Liver (tissue), 10 donors: ENCODE measurements at places on chromosomes 4 and X.

GRCh38 chrX:68844581-68844980, 15.8 kb downstream of the EFNB1 start:
- no peak overlapping the region for H3K4me3 ChIP-seq
- H3K36me3 ChIP-seq: no peaks in the 10 kb centered on the region
- no peak overlapping the region for H3K27ac ChIP-seq
- H3K4me1 ChIP-seq: peaks cover 16% of the 10 kb centered on the region

DNA sequence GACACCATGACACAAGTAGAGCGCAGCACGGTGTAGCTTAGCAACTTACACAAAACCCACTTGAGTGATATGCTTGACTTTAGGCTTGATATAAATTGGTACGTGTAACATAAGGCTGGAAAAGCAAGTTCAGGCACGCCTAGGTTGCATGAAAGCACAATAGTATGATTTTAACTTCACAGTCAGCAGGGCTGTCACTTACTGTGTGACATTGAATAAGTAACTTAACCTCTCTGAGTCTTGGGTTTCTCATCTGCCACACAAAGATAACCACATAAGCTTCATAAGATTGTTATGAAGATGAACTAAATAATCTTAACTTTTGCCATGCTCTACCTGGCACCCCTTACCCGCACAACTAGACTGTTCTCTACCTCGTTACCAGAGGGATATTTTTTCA, 9.5 kb downstream of the SRD5A3 start:
- H3K27me3 ChIP-seq: no peaks in the 10 kb centered on the region
- H3K36me3 ChIP-seq: no peaks in the 10 kb centered on the region
- H3K4me3 ChIP-seq: no peak overlapping the region
- no peak overlapping the region for H3K27ac ChIP-seq

DNA sequence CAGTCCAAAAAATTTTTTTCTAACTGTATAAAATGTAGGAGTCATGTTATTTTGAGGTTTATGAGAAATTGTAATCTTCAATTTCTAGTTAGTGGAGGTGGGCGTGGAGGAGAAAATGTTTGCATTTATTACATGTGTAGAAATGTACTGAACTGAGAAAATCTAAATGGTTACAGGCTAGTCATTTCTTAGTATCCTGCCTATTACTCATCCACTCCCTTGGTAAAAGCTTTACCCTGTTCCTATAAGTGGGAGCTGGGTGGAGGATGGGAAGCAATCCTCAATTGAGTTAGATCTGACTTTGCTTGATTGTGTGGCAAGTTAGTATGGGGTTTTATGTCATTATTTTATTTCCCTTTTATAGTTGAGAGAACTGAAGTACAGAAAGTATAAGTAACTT, 73.8 kb downstream of the POLA1 start:
- H3K27me3 ChIP-seq: no peaks in the 10 kb centered on the region
- no peaks in the 10 kb centered on the region for H3K4me1 ChIP-seq
- no peak overlapping the region for H3K4me3 ChIP-seq
- H3K36me3 ChIP-seq: no peaks in the 10 kb centered on the region
- no peak overlapping the region for H3K27ac ChIP-seq

GRCh38 chrX:8235026-8235425, 64.0 kb upstream of the VCX2 start:
- H3K27ac ChIP-seq: no peak overlapping the region
- no peak for DNase-seq

GRCh38 chr4:56772134-56772533, 49.4 kb downstream of the SPINK2 start:
- no peak overlapping the region for H3K27ac ChIP-seq
- H3K36me3 ChIP-seq: no peaks in the 10 kb centered on the region
- H3K27me3 ChIP-seq: no peaks in the 10 kb centered on the region
- H3K4me3 ChIP-seq: no peak overlapping the region

GRCh38 chr4:7756561-7757355, 182.9 kb downstream of the AFAP1 start:
- no peak overlapping the region for H3K27ac ChIP-seq
- H3K4me3 ChIP-seq: no peak overlapping the region
- H3K36me3 ChIP-seq: no peaks in the 10 kb centered on the region
- H3K27me3 ChIP-seq: no peaks in the 10 kb centered on the region
- H3K4me1 ChIP-seq: no peaks in the 10 kb centered on the region

- H3K4me1 ChIP-seq: peaks cover 4% of the 10 kb centered on the region
- no peak for DNase-seq
- no peaks in the 10 kb centered on the region for H3K27me3 ChIP-seq
- H3K36me3 ChIP-seq: no peaks in the 10 kb centered on the region
- no peak overlapping the region for H3K4me3 ChIP-seq
- H3K27ac ChIP-seq: no peak overlapping the region
Observed at GRCh38 chr4:70651864-70652506, 14.3 kb downstream of the JCHAIN start.

- H3K27me3 ChIP-seq: no peaks in the 10 kb centered on the region
- DNase-seq: no peak
- no peak overlapping the region for H3K27ac ChIP-seq
- no peaks in the 10 kb centered on the region for H3K36me3 ChIP-seq
- no peaks in the 10 kb centered on the region for H3K4me1 ChIP-seq
Observed at GRCh38 chr4:56226579-56226978, 160.7 kb downstream of the AASDH start.

- no peaks in the 10 kb centered on the region for H3K27me3 ChIP-seq
- no peak overlapping the region for H3K4me3 ChIP-seq
- no peaks in the 10 kb centered on the region for H3K36me3 ChIP-seq
- no peaks in the 10 kb centered on the region for H3K4me1 ChIP-seq
- no peak overlapping the region for H3K27ac ChIP-seq
Observed at GRCh38 chrX:47358387-47359065, 11.9 kb upstream of the ZNF157 start.

DNA sequence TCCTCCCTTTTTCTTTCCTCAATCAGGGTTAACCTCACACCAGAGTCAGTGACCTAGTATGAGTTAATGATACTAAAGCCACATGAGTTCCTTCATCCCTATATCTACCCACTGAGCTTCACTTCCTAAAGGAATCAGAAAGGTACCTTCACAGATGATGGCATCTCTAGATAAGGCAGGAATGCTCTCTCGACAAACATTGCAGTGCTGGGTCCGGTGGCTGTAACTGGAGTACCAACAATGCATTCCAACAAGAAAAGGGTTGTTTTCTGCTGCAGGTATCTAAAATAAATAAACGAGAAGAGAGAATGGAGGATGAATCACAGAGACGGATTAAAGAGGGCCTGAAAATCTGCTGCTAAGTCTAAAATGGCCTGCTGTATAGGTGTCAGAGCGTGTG, 66.7 kb downstream of the DGKK start:
- no peaks in the 10 kb centered on the region for H3K4me1 ChIP-seq
- no peak overlapping the region for H3K27ac ChIP-seq
- no peaks in the 10 kb centered on the region for H3K36me3 ChIP-seq
- no peak for DNase-seq
- no peak overlapping the region for H3K4me3 ChIP-seq
- H3K27me3 ChIP-seq: no peaks in the 10 kb centered on the region

DNA sequence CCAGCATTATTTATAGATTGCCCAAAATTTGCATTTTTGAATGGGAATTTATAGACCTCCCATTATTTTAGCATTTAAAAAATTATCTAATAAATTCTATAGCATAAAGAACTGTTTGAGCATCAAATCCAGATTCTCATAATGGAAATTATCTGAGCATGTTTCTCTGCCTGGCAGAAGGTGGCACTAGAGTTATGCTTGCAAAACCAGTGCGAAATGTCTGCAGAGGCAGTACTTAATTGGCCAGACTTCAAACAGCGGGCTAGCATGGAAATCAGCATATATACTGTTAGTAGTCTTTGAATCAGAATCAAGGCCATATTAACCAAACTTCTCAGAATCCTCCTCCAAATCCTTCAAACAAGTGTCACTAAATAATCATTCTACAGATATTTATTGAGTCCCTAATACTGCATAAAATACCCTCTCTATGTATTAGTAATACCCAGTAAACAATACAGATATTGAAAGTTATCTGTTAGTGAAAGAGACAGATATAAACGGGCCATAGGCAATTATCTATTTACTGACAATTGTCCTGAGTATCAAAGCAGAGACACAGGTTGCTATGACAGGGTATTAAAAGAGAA, 78.7 kb upstream of the DCLK2 start:
- no peaks in the 10 kb centered on the region for H3K27me3 ChIP-seq
- no peak for DNase-seq
- H3K4me1 ChIP-seq: peaks cover 4% of the 10 kb centered on the region

DNA sequence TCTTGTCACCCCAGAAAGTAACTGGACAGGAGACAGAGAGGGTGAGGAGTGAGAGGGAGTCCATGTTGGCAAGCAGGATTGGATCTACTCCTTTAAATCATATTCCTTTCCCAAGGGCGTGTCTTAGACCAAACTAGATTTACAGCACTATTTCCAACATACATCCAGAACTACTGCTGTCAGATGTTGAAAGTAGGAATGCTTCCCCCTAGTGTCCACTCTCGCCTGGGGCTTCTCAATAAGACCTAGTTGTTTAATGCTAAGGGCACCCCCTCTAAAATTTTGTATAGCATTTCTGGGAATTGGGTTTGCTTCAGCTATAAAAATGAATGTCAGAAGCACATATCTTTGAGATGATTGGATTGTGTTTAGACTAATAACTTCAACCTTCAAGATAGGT, 13.3 kb downstream of the OFD1 start:
- no peak overlapping the region for H3K27ac ChIP-seq
- no peaks in the 10 kb centered on the region for H3K4me1 ChIP-seq
- H3K27me3 ChIP-seq: no peaks in the 10 kb centered on the region

- H3K27me3 ChIP-seq: no peaks in the 10 kb centered on the region
- peaks cover 25% of the 10 kb centered on the region for H3K4me1 ChIP-seq
- peak; percentile 67 for DNase-seq
Observed at GRCh38 chr4:1802151-1802715, 9.1 kb downstream of the FGFR3 start.

- H3K4me1 ChIP-seq: no peaks in the 10 kb centered on the region
- no peaks in the 10 kb centered on the region for H3K27me3 ChIP-seq
- H3K36me3 ChIP-seq: no peaks in the 10 kb centered on the region
- DNase-seq: no peak
Observed at GRCh38 chr4:121421594-121421993, 40.8 kb upstream of the QRFPR start.

- no peaks in the 10 kb centered on the region for H3K4me1 ChIP-seq
- H3K4me3 ChIP-seq: no peak overlapping the region
- no peak for DNase-seq
- no peaks in the 10 kb centered on the region for H3K36me3 ChIP-seq
- no peak overlapping the region for H3K27ac ChIP-seq
Observed at GRCh38 chr4:27397886-27398285, 537.2 kb downstream of the STIM2 start.

GRCh38 chr4:156901871-156902270, 69.7 kb downstream of the PDGFC start:
- no peak overlapping the region for H3K4me3 ChIP-seq
- H3K4me1 ChIP-seq: peaks cover 3% of the 10 kb centered on the region
